ENCODE measurements at places on chromosomes 11 and 22. TPM values are rescaled to one million over a fixed set of nuclear protein-coding genes. Genes with fewer than 3 reads are reported as not detected.

DNA sequence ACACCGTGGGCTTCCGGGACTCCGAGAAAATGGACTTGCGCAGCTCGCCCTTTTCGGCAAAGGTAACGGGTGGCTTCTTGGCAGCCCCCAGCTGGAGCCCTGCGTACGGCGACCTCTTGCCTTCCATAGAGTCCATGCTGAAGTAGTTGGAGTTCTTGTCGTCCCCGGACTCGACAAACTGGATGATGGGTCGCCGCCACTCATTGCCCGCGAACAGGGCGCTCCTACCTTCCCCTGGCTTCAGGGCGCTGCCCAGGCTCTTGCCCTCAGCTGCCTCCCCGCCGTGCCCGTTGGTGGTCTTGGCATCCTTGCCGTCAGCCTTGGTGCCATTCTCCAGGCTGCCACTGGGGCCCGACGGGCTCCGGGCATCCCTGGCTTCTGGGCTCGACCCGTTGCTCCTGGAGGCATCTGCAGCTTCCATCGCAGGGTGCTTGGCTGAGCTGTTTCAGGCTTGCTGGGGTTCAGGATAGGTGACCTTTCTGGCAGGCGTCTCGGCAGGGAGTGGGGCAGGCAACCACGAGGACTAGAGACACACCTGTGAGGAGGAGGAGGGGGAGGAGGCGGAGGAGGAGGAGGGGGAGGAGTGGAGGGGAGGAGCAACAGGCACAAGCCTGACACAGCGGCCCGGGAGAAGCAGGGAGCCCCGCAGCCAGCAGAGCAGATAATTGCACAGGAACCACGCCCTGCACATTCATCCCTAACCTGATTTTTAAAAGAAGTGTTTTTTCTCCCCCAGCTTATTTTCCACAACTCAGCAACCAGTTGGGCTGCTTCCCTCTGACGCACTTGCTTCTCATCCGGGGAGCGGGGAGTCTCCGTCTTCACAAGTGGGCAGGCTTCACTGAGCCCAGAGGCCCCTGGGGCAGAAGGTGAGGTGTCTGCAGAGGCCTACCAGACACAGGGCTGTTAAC is at the start of gene TRIM29:
Gene TRIM29 (minus strand): TSS at position 503 of the 911 bp plus-strand sequence. CDS start 82 bp downstream, at position 421.
- DNase-seq = peak; percentile 38

DNA sequence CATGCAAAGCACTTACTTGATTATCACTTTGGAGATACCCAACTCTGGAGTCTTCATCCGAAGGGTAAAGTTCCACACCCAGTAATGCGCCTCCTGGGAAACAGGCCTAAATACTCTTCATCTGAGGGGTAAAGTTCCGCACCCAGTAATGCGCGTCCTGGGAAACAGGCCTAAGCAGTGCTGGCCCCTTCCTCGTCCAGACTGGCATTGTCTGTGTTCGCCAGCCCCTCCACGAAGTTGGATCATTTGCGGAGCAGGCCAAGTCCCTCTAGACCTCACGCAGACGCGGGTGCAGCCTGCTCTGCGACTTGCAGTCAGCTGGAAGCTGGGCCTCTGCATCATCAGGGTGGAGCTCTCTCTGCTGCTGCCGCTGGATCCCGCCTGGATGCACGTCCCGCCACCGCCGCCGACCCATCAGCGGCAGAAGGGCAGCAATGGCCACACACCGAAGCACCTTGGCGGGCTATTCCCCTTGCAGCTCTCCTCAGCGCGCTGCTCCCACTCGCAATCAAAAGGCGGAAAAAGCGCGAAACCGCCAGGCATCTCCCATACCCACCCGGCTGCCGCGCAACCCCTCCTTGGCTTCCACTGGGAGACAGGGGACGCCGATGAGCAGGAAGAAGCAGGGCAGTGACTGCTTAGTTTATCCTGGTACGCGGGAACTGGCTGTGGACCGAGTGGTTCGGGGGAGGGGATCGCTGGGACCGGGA is 34.1 kb upstream of the GLYATL1 start:
- DNase-seq = peak; percentile 27

OR8B3 gene
- polyA plus RNA-seq = not detected

DNA sequence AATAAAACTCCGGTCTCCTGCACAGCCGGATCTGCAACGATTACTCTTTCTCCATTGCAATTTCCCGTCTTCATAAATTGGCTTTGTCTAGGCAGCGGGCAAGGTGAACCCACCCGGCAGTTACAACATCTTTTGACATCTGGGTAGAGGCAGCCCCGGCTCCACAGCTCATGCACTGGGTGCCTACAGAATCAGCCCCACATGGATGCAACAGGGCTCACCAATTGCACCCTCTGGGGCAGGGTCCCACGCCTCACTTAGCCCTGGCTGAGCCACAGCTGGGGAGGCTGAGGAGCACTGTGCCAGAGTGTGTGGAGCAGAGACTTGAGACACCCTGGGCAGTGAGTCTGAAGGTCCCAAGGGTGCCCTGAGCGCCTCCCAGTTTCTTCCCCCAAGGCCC is 710.2 kb downstream of the TBC1D22A start:
- no peak for DNase-seq

DNA sequence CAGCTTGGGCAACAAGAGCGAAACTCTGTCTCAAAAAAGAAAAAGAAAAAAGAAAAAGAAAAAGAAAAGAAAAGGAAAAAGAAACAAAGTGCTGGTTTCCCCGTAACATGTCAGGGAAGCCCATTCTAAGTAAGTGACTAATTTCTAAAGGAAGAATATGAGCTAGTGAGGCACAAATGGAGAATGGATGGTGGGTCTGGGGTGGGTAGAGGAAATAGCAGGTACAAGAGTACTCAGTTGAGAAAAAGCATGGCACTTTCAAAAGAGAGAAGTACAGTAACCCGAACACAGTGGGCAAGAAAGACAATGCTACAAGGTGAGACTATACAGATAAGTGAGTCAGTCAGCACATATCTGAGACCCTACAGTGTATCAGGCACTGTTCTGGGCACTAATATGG is 4.5 kb downstream of the MAJIN start:
- DNase-seq = no peak

DSCAML1 gene
- polyA plus RNA-seq = 2.8 TPM

ZP1 gene
- polyA plus RNA-seq = 0.30 TPM

DNA sequence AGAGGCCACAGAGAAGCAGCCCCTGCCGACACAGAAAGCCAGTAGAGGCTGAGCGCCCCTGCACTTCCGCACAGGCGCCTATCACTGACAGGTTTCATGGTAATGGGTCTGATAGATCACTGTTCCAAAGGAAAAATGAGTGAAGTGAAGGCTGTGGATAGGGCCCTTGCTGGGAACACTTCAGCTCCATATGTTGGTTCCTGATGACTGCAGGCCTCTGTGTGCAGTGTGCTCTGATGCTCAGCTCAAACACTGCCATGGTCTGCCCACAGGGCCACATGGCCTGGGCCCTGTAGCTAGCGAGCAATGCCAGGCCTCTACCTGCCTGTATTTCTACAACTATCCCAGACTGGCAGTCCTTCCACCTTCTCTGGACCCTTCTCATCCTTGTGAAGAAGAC is 62.7 kb upstream of the CLTCL1 start:
- DNase-seq = no peak

DNA sequence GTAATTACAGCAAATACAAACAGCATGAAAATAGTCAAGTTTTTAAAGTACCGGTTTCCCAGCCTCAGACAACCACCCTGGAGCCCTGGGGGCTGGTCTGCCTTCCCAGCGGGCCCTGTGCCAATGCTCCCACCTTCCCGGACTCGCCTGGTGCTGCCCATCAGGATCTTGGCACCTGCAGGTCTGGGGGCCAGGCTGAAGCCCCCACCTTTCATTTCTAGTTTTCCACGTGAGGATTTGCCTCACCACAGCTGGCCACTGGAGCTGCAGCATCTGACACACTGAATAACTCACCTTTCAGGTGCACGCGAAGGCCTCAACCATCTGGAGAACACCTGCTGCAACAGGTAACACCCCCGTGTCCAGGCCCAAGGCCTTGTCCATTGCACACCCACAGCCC is 108.7 kb upstream of the THY1 start:
- DNase-seq = no peak

GP1BB gene
- polyA plus RNA-seq = 2.9 TPM

ARHGEF17 gene
- 94.4 TPM for polyA plus RNA-seq

DNA sequence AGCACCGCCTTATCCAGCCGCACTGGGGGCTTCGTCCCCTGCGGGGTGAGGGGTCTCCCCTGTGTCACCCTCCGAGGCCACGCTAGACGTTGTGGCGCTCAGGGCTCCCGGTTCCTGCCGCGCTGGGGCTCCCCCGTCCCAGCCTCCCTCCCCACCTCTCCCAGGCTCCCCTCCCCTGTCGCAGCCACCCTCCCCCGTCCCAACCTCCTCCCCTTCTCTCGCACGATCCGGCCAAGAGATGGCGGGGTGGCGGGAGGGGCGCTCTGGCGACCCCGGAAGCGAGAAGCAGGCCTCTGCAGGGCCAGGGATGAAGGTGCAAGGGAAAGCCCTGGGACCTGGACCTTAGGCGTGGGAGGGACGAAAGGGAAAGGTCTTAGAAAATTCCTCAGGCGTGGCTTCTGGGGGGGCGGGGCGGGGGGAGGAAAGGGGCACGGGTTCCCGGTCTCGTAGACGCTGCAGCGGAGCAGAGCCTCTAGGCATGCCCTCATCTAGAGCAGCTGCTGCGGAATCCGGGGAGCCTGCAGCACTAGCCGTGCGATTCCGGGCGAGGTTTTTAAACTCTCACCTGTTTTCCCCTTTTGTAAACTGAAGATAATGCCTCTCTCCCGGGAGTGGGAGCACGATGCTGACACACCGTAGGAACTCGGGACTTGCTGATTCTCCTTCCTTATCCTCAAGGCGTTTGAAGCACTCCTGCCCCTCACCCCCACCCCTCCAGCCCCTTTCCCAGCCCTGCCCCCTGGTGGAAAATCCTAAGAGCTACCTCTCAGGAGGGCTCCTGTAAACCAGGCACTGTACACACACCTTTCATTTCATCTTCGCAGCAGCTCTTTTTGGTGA is 14.4 kb downstream of the KCNJ5 start:
- no peak for DNase-seq

DNA sequence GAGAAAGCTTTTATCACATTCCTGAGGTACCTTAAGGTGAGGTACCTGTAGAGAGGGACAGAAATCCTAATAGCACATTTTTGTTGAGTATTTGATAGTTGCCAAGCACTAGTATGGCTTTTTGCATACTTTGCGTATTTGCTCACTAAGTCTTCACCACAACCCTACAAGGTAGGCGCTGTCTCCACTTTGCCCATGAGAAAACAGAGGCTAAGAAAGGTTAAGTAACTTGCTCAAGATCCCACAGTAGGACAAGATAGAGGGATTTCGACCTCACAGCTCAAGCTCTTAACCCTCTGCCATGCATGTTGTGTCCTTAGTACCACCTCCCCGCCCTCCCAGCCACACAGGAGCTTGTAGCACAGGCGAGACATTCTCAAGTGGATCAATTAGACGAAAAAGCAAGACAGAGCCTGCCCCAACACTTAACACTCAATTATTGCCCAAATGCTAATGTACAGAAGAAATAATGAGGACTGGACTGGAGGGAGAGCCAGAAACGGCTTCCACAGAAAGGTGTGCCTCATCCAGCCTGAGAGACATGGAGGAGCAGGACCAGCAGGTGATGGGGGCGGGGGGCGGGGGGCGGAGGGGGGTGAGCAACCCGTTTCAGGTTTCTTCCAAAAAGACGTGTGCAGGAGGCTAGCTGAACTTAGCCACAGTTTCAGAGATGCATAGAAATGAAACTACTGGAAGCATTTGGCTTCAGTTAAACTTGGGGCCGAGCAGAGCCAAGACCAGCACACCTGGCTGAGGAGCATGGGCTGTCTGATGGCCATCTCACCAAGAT is 26.7 kb upstream of the CD44 start:
- DNase-seq = no peak

GRCh38 chr11:69267395-69267805 is 26.6 kb upstream of the MYEOV start:
- no peak for DNase-seq

GRCh38 chr11:19905280-19905853 is 192.7 kb downstream of the NAV2 start:
- DNase-seq = peak; percentile 27

OR2D2 gene
- polyA plus RNA-seq = not detected

SPDYC gene
- not detected for polyA plus RNA-seq

DNA sequence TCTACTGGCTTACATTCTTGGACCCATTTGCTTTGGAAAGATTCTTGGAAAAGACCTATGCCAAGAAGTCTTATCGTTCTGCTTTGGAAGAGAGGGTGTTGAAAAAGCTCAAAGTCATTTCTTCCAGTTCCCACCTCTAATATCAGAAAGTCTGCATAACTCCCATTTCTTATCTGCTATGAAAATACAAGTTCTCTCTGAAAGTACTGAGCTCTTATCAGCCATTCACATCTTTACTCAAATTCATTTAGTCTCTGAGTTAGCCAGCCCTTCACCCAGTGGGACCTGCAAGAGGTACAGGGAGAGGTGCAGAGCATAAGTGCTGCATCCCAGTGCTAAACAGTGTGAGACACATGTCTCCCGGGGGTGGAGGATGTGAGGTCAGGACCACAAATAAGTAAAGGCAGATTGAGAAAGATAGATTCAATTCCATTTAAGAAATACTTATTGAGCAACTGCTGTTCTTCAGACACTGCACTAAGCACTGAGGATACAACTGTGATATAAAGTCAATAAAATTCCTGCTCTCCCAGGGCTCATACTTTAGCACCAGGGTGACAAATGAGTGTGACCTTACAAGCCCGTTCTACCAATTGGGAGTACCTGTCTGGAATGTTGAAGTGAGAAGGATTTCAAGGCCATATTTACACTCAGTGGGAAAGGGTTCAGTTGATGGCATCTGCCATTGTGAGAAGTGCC is 76.7 kb downstream of the PISD start:
- no peak for DNase-seq

- DNase-seq = no peak
Measured at GRCh38 chr11:124359566-124359965, 24.7 kb downstream of the OR8B2 start.

GRCh38 chr11:119983240-119983732 is 154.6 kb downstream of the TRIM29 start:
- no peak for DNase-seq

GRCh38 chr11:60776167-60776566 is 9.0 kb upstream of the MS4A10 start:
- no peak for DNase-seq

- peak; percentile 52 for DNase-seq
Measured at GRCh38 chr22:35204807-35205775, 52.2 kb upstream of the HMGXB4 start.

DNA sequence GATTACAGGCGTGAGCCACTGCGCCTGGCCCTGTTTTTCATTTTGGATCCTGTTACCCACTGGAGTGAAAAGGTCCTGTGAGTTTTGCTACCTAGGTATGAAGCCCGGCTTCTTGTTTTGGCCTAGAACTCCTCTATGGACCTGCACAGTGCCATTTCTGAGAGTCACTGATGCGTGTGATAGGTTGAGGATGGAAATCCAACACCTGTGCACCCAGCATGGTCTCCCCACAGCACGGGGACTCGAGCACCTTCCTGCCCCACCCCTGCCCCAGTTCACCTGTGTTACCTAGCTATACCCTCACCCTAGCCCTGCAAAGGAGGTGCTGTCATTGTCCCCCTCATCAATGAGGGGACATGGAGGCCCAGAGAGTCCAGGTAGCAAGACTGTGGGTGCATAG is 5.1 kb downstream of the FBLN1 start:
- DNase-seq = no peak

DNA sequence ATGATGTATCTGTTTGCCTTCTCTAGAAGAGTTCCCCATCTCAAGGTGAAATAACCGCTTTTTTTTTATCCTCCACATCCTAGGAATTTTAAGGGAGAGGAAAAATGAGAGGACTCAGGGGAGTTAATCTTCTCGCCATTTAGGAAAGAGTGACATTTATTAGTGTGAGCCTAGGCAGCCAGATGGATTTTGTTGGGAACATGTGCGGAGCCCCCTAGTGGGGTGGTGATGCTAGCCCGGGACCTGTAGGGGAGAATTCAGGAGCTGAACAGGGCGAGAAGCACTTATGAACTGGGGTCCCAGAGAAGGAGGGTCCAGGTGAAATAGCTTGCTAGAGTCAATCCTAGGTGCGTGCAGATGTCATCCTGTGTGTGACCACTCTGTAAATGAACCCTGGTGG is 10.7 kb downstream of the IL17RA start:
- DNase-seq = no peak
